M059J (cell line): ENCODE measurements at places on chromosomes 6 and 20.

DNA sequence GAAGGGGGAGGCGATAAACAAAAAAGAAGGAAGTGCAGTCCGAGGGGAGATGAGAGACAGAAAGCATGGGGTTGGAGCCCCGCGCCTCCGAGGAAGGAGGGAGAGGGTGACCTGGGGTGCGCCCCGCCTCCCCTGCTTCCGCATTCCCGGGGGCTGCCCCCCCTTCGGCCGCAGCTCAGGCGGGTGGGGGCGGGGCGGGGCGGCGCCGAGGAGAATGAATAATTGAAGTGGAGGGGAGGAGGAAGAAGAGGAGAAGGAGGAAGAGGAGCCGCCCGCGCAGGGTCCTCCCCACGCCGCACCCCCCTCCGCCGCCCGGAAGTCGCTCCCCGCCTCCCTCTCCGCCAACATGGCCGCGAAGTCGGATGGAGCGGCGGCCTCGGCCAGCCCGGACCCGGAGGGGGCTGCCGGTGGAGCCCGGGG is at the start of gene XKR7:
Gene XKR7, plus strand, starts transcription at position 322 of the 420 bp plus-strand sequence. Its CDS starts 25 bp downstream, at position 347.
- DNase-seq = no peak

GRCh38 chr6:113317442-113317841 is 539.7 kb upstream of the MARCKS start:
- DNase-seq = no peak

DNA sequence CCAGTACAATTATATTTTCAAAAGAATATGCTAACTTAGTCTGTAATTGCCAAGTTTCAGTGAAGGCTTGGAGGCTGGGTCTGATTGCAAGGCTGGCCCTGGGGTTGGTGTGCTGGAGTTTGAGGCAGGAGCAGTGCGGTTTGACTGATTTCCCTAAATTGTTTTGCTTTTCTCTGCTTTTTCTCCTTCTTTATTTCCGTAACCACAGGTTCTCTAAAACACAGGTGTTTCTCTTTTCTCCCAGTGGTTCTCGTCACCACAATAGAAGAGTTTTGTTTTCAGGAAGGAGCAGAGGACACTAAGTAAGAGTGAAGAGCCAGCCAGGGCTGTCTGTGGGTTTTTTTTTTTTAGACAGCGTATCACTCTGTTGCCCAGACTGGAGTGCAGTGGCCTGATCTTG is 8.2 kb upstream of the SNX9 start:
- DNase-seq = no peak

- DNase-seq = peak; percentile 98
These were observed 23.7 kb downstream of the HLA-A start for GRCh38 chr6:29965873-29966601.

- DNase-seq = peak; percentile 70
These were observed 19.1 kb upstream of the TSHZ2 start for GRCh38 chr20:52953020-52953419.

GRCh38 chr20:32155017-32155981 is 45.8 kb downstream of the TM9SF4 start:
- peak; percentile 98 for DNase-seq

DNA sequence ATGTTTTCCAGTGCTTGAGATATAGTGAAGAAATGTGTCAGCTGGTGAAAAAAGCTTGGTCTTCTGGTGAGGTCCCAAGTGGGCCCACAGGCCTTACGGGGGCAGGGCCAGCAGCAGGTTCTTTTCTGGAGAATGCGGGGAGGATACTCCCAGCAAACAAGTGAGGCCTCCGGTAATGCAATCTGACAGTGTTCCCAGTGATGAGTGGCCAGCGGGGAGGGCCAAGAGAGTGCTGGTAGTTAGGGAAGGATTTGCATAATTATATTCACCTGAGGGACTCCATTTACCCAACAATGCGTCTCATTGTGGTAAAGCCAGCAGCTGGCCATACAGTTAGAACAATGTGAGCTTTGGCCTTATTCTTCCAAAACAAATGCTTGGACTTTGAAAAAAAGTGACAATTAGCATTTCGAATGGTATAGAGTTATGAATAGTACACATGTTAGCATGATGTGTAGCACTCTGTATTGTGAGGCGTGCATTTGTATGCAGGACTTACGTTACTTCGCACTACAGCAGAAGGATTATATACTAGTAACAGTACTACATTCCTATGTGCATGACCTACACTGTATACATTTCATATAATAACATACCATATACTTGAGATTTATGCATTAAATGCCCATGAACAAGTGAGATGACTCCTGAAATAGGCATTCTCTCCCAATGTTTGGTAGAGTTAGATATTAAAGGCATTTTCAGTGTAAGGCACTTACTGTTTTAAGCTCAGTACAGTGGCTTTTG is 69.8 kb downstream of the MYB start:
- no peak for DNase-seq

DNA sequence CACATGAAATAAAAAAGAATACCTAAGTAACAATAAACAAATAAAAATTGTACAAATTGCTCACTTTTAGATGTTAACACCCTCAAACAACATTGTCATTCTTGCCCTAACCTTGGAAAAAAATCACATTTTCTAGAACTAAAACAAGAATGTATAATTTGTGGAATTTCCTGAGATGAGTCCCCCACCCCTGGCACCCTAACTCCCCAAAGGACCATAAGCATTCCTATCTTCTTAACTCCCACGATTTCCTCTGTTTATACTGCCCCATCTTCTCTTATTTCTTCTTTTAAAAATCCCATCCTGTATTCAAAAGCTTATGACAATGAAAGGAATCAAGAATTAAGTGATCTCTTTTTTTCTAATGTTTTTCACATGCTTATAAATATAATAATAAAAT is 70.9 kb downstream of the IBTK start:
- no peak for DNase-seq

- no peak for DNase-seq
These were observed 67.7 kb upstream of the SIRPA start for GRCh38 chr20:1827510-1827973.

- DNase-seq = peak; percentile 19
These were observed 604 bp downstream of the SH3BGRL2 start for GRCh38 chr6:79631693-79632172.

DNA sequence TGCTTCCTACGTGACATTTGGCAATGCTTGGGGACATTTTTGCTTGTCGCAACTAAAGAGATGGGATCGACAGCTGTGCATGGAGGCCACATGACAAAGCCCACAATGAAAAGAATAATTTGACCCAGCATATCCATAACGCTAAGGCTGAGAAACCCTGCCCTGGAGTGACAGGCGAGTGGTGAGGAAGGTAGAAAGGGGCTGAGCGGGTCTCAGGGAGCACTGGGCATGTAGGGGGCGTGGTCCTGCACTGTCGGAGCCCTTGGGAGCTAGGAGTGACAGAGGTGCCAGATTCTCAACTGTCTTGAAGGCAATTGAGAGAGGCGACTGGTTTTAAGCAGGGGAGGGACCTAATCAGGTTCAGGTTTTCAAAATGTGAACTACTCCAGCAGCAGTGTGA is 13.6 kb downstream of the GGTLC1 start:
- no peak for DNase-seq

DNA sequence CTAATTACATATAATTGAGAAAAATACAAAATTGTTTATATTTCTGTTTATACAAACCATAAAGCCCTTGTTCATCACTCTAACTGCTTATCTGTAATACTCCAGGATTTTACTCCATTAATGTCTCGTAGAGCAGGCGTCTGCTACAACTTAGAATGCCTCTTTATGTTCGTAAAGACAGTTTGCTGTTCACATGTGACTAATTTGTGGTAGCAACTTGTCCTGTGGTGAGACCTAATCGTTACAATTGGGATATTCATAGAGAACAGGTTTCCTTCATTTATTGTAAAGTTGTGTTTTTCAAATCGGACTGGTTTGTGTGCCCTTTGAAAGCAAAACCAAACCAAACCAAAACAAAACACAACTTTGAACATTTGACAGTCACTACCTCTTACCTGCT is 149.7 kb downstream of the ASCC3 start:
- DNase-seq = no peak

GRCh38 chr6:147510929-147511590 is 2.6 kb downstream of the SAMD5 start:
- DNase-seq = no peak

- DNase-seq = no peak
These were observed 267.8 kb upstream of the MANEA start for GRCh38 chr6:95309545-95309944.

GRCh38 chr20:52312132-52312729 is 120.7 kb upstream of the ZFP64 start:
- DNase-seq = peak; percentile 80

GRCh38 chr6:77425216-77425615 is 38.1 kb downstream of the HTR1B start:
- no peak for DNase-seq

DNA sequence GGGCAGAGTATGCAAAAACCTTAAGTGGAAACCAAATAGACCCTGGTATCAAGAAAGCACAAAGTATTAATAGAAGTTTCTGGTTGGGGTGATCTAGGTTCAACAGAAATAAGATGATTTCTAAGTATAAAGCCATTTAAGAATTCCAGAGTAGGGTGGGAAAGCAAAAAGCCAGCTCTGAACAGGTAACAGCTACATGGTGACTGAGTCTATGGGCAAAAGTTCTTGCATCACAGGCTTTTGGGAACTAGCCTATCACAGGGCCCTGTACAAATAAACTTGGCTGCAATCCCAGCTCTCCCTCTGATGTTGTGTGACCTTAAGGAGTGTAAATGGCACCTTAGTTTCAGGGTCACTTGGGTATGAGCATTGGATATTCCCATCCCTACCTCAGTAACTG is 5.5 kb downstream of the TCF19 start:
- DNase-seq = peak; percentile 52

GRCh38 chr20:10379761-10380160 is 54.3 kb downstream of the MKKS start:
- no peak for DNase-seq

GRCh38 chr6:161095916-161096315 is 104.3 kb downstream of the MAP3K4 start:
- peak; percentile 56 for DNase-seq

- DNase-seq = no peak
These were observed 48.7 kb downstream of the QKI start for GRCh38 chr6:163463180-163463579.

DNA sequence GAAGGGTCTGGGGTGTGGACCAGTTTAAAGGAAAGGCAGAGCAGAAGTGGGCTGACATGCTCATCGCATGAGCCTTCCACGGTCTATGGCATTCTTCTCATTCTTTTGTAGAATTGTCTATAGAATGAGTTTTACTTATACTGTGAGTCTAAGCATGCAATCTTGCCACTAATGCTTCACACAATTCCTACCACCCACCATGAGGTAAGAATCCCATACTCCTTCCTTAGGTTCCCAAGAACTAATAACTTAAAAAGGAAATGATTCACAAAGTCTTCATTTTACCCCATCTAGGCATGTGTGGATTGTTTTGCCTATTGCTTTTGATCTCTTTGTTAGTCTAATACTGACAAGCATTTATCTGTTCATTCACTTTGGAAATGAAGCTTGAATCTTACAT is 195.2 kb downstream of the LY86 start:
- DNase-seq = no peak

- DNase-seq = no peak
These were observed 12.3 kb downstream of the NRN1 start for GRCh38 chr6:5994234-5994998.

GRCh38 chr20:23039885-23040508 is 4.9 kb downstream of the SSTR4 start:
- DNase-seq = peak; percentile 43

DNA sequence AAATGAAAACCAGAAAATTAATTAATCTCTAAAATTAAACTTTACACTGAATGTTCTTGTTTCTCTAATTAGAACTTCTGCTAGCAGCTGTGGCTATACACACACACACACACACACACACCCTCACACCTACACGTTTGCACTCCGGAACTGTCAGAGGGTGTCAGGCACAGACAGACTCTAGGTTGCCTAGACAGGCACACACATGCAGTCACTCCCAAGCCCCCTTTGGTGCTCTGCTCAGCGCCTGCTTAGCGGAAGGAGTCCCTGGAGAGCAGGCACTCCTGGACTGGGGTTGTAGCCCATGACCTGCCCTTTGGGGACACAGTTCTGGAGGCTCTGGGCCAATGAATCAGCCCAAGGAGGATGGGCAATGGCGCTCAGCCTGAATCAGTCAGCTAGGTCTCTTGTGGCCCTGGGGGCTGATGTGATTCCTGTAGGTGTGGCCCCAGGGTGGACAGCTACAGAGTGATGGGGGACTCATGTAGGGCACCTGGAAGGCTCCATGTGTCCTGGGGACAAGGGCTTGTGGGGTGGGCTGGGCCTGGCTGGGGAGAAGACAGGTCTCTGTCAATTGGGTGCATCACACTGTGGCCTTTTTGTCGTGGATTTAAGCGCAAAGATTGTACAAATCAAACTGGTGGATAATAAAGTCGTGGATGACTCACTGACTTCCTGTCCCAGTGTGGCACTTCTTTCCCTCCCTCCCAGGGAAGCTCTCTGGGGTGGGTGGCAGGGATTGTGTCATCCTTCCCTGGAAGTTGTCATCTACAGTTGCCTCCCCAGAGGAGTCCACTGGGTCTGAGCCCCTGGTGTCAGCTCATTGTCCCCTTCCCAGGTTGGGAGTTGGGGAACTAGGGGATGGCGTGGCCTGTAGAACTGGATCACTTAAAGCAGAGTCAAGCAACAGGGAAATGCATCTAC is 8.8 kb downstream of the TMEM151B start:
- peak; percentile 73 for DNase-seq

GRCh38 chr6:50961611-50962010 is 142.9 kb downstream of the TFAP2B start:
- DNase-seq = no peak

- DNase-seq = peak; percentile 15
These were observed 927 bp upstream of the MANEA start for GRCh38 chr6:95576218-95576997.

- DNase-seq = no peak
These were observed 45.3 kb downstream of the B4GALT5 start for GRCh38 chr20:49668181-49668877.

GRCh38 chr20:878511-879307 is 37.4 kb downstream of the ANGPT4 start:
- DNase-seq = peak; percentile 44

DNA sequence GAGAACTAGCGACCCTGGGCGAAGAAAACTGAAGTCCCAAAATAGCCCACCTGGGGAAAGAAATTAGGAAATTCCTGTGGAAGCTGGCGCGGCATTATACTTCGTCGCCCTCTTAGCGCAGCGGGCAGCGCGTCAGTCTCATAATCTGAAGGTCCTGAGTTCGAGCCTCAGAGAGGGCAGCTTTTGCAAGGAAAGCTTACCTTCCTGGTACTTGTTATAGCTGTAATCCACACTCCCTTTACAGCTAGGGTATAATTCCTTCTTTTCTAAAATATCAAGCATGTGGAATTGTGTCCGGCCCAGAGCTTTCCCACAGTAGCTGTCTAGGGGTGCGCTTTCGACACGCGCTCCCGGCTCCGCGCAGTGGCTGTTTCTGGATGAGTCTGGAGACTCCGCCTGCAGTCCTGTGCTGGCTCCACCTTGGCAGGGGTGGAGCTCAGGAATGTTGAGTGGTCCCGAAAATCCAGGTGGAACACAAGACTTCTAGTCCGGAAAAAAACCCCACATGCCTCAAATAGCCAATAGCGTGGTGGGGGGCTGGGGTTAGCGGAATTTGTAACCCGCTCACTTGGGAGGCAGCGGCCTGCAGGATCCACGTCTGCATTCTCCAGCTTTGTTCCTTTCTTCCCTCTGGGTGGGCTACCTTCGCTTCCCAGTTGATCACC is 83.7 kb upstream of the ZNF322 start:
- DNase-seq = peak; percentile 2
